NCI-H1930 (cell line): ENCODE measurements at places on chromosomes 16 and 17.

DNA sequence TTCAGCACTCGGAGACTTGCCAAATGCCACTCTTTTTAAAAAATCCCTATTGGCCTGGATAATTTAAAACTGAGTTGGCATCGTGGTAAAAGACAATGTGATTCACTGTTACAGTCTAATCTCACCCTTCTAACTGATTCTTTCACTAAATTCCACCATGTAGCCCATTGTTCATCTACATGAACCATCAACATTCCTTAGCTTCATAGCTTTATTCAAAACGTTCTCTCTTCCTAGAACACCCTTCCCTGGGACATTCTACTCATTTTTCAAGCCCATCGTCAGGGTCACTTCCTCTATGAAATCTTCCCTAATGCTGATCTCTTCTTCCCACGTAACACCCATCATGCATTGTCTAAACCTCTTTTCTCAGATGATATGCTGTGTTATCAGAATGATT, 15.7 kb upstream of the SHISA9 start:
- DNase-seq: no peak

DNA sequence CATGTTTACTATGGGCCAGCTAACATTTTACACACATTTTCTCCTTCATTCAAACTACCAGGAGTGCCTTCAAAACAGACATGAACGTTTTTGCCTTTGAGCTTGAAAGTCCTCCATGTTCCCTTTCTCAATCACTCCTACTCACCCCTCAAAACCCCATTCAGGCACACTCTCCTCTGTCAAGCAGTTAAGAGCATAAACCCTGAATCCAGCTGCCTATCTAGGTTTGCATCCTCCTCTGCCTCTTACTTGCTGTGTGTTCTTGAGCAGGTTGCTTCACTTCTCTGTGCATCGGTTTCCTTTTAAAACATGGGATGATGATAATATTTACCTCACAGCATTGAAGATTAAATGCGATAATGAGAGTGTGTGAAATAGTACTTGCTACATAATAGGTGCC, 215.3 kb downstream of the HAPSTR1 start:
- DNase-seq: no peak

DNA sequence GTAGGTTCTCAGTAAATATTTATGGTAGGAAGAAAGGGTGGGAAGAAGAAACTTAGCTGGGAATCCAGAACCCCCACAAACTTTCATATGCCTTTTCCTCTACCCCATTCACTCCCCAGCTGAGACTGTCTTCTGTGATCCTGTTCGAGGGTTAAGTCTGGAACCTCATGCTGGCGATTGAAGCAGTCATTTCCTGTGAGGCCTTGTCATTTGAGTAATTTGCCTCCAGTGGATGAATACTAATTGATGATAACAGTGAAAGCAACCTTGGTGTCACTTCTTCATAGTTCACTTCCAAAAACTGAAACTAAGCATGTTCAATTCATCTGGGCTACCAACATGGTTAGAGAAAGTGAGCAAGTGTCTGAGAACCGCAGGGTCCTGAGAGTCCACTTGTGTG, 401.2 kb downstream of the CDH13 start:
- no peak for DNase-seq

DNA sequence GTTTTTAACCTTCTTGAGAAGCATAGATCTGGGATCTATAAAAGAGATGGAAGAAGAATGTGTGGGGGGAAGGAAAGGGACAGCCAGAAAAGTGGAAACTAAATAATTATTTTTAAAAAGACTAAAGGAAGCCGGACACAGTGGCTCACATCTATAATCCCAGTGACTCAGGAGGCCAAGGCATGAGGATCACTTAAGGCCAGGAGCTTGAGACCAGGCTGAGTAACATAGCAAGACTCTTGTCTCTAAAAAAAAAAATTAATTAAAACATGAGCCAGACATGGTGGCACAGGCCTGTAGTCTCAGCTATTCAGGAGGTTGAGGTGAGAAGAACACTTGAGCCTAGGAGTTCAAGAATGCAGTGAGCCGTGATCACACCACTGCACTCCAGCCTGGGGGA, 335.1 kb downstream of the GRIN2A start:
- DNase-seq: no peak

- no peak for DNase-seq
Observed at GRCh38 chr17:31918701-31919128, 17.2 kb upstream of the UTP6 start.

- no peak for DNase-seq
Observed at GRCh38 chr17:8494506-8495111, 58.9 kb downstream of the NDEL1 start.

DNA sequence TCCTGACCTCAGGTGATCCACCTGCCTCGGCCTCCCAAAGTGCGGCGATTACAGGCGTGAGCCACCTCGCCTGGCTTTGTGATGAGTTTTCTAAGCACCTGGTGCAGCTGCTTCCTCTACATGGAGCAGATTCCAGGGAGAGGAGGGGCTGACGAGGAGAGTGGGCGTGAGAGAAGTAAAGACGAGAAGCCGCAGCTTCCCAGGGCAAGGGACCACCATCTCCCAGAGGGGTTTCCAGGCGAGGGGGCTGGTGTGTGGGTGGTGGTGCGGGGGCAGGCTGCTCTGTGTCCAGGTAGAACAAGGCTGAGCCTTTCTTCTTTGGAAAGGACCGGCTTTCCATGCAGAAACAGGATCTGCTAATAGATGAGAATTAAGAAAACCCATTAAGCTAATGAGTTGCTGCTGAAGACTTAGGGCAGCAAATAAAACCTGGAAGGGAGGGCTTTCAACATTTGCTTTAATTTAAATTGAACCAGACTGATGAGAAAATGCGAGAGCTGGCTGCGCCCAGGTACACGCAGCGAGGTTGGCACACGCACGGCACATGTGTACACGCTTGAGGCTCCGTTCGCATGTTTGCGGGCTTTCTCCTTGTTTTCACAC, 236.7 kb downstream of the RBFOX3 start:
- DNase-seq: no peak

- DNase-seq: peak; percentile 84
Observed at GRCh38 chr17:21275579-21276263, 8.8 kb upstream of the MAP2K3 start.
